ENCODE measurements at places on chromosomes 4 and X. TPM values are rescaled to one million over a fixed set of nuclear protein-coding genes. Genes with fewer than 3 reads are reported as not detected.

The PAK3 gene
- total RNA-seq: not detected

The CORIN gene
- not detected for total RNA-seq

The JCHAIN gene
- total RNA-seq: not detected

The MAGEC2 gene
- total RNA-seq: not detected

The TLR7 gene
- total RNA-seq: under 0.01 TPM

The CABS1 gene
- total RNA-seq: not detected

The HPSE gene
- 11.0 TPM for total RNA-seq

The UGT2B17 gene
- total RNA-seq: not detected

The RIPPLY1 gene
- total RNA-seq: not detected

The BST1 gene
- total RNA-seq: 25.1 TPM

The CD40LG gene
- total RNA-seq: not detected

The ADGRG2 gene
- 0.22 TPM for total RNA-seq

The SAT1 gene
- total RNA-seq: 110 TPM

The CT47B1 gene
- total RNA-seq: not detected

The PPBP gene
- not detected for total RNA-seq

The PCYT1B gene
- total RNA-seq: under 0.01 TPM

The SPANXD gene
- not detected for total RNA-seq

The ZNF718 gene
- total RNA-seq: 6.7 TPM

The NEUROG2 gene
- not detected for total RNA-seq

The SCML1 gene
- 2.0 TPM for total RNA-seq

The MAGEB1 gene
- total RNA-seq: not detected

The MAGED1 gene
- total RNA-seq: 622 TPM

The F8A3 gene
- total RNA-seq: 3.9 TPM

The STAP1 gene
- total RNA-seq: not detected

The TENM3 gene
- 399 TPM for total RNA-seq

The RNF128 gene
- total RNA-seq: under 0.01 TPM

The TLR10 gene
- not detected for total RNA-seq

The ENPEP gene
- total RNA-seq: 2.3 TPM

The FRYL gene
- total RNA-seq: 60.3 TPM

The TREX2 gene
- 1.6 TPM for total RNA-seq

The FMR1NB gene
- total RNA-seq: not detected

The SHROOM3 gene
- 11.4 TPM for total RNA-seq

All from placental epithelial cell (primary cell).